ENCODE measurements at places on chromosomes 2 and 18.

GRCh38 chr2:202108345-202108744, 35.3 kb downstream of the KIAA2012 start:
- no peak for DNase-seq

DNA sequence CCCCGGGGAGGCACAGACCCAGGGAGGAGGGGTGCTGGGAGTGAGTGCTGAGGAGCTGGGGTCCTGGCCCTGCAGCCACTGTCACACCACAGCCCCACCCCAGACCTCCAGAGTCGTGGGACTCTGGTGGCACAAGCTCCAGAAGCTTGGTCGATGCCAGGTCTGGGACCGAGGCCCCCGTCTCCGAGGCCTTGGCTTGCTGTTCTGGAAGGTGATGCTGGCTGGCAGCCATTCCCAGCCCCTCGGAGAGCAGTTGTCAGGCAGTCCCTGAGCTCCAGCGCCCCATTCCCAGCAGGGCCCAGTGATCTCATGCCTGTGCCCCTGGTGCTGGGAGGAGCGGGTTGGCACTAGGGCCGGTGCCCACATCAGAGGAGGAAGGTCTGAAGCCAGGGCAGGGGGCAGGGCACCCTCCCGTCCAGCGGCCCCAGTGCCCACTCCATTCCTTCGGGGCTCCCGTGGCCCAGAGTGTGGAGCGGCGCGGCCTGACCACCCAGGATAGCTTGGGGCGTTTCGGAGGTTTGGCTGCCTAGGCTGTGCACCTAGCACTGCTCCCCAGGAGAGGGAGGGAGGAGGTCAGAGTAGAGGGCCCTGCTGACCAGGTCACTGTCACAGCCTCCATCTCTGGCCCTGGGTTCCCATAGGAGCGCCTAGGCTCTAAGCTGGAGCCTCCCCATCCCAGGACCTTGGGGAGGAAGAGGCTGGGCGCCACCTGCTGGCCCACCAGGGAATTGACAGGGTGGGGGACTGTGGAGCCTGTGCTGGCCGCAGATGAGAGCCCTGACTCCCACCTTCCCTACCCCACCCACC, 16.8 kb upstream of the ALPI start:
- DNase-seq = peak; percentile 43

- no peak for DNase-seq
Measured at GRCh38 chr18:6478121-6478520, 63.4 kb upstream of the L3MBTL4 start.

GRCh38 chr18:23810396-23810795, 121.1 kb downstream of the LAMA3 start:
- no peak for DNase-seq

GRCh38 chr2:133247631-133248030, 320.6 kb downstream of the NCKAP5 start:
- no peak for DNase-seq

DNA sequence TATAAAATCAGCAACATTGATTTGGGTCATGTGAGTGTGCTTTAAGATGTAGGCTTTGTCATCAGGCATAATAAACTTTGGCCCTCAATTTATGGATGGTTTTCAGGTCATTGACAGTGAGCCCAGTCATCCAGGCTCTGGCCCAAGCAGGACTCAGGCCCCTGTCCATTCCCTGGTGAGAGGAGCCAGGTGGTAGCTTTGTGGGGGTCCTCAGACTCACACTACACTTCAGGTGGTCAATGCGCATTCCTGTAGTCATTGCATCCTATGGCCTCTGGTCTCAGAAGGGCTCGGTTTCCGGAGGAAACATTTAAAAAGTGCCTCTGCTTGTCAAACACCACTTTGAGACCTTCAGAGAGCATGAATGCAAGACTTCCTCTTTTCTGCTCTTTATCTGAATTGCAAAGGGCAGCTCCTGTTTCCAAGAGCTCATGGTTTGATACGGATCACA, 20.2 kb downstream of the LGALSL start:
- no peak for DNase-seq

DNA sequence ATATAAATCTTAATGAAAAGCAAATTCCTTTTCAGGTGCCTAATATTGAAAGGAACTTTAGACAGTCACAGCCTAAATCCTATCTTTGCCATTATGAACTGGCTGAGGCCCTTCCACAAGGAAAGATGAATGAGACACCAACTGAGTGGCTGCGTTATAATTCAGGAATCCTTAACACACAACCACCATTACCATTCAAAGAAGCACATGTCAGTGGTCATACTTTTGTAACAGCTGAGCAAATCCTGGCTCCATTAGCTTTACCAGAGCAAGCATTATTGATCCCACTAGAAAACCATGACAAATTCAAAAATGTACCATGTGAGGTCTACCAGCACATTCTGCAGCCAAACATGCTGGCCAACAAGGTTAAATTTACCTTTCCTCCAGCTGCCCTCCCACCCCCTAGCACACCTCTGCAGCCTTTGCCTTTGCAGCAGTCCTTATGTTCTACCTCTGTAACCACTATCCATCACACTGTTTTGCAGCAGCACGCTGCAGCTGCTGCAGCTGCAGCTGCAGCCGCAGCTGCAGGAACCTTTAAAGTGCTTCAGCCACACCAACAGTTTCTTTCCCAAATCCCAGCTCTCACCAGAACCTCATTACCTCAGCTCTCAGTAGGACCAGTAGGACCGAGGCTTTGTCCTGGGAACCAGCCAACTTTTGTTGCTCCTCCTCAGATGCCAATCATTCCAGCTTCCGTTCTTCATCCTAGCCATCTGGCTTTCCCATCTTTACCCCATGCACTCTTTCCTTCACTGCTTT, 340.1 kb downstream of the ZNF804A start:
- DNase-seq = no peak

DNA sequence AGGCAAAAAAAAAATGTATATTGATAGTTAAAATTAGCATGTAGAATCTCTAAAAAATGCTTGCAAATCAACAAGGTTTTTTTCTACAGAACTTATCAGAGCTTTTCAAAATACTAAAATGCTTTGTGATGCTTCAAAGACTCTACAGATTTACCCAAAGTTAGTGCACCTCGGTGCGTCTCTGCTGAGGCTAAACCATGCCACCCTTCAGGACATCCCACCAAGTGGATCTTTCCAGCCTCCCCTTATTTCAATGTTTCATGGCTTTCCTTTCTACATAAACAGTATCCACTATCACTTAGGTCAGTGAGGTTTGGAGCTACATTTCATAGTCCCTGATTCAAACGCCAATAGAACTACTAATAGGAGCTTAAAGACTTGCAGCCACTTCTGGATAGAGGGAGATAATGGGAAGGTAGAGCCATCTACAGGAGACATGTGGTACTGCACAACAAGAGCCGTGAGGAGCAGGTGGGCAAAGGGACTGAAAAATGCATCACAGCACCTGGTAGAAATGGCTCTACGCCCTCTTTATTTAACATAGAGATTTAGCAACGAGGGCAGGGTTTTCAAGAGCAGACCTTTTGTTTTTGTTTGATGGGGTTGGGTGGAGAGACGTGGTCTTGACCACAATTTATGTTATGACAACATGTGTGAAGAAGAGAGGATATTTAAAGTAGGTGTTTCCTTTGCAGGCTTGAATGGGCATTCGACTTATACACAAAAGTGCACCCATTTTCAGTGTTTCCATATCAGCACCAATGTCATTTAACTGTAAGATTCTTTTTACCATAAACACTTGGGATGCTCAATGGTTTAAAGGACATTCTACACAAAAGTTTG, 56.1 kb upstream of the SLC35G4 start:
- peak; percentile 42 for DNase-seq

DNA sequence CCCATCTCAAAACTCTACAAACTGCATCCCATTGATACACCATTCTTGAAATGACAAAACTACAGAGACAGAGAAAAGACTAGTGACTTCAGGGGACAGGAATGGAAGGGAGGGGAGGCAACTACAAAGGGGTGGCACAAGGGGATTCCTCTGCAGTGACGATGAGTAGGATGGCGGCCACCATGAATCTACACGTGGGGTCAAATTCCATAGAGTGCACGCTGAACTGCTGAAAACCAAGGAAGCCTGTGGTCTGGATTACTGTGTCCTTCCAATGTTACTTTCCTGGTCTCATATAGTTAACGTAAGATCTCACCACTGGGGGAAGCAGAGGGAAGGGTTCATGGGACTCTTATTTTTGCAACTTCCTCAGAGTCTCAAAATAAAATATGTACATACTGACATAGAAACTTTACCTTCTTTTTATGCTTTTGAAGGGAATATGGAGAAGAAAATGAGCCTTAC, 23.6 kb downstream of the COX7A2L start:
- no peak for DNase-seq

- no peak for DNase-seq
Measured at GRCh38 chr2:150232871-150233270, 254.6 kb downstream of the RND3 start.

DNA sequence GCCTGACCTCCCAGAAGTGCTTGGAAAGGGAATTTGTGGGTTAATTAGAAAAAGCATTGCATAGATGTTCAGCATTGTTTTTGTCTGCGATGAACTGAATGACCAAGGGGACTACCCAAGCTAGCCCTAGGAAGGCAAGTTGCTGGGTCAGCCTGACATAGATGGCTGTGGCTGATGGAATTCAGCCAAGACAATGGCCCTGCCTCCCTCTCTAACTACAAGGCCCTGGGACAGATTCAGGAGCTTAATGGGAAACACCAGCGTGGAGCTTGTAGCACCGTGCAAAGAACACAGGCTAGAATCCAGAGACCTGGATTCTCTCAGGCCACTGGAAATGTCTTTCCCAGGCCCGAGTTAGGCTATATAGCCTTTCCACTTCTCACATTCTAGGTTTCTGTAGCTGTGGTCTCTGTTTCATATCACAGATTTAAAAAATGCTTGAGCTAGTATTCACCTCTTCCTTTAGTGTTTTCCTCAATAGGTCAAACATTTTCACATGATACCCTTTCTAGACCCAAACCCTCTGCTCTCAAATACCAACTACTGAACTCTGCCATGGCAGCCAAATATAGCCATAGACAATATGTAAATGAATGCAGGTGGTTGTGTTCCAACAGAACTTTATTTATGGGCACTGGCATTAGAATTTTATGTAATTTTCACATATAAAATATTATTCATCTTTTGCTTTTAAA, 294.3 kb upstream of the MEX3C start:
- DNase-seq = no peak

DNA sequence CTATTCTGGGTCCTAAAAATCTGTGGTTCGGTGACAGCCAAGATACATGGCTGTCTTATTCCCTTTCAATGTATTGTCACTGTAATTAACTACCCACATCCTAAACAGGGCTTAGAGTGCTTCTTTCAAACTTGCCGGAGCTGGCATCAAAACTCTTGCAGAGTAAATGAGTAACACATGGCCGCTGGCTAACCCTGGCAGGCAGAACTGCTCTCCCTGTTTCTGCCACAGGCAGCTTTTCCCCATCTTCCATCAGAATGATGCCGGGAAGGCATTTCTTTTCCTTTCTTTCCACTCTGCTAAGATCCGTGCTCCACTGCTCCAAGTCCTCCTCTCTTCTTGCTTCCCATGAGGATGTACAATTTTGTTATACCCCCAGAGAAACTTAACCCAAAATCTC, 54.8 kb upstream of the PTPRM start:
- no peak for DNase-seq

DNA sequence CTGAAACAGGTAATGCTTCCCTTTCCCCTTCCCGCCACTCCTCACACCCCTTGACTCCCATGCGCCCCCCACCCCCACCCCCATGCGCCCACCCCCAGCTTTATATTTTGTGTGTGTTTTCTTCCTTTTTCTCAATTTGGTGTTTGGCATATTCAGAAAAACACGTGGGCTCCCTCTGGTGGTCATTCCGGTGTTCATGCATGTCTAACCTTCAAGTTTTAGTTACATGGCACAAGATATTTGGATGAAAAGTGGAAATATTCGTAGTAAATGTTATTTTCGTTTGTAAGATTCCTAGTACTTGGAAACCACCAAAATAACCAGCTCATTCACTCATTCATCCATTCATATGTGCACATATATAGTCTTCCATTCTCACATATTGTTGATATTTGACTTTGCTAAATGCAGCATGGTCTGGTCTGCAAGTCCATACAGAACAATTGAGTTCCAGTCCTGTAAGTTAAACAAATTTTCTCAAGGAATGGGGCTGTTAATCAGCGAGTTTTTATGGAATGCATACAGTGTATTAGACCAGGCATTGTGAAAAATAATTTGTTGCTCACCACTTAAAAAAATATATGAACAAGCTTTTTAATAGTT, 143.6 kb upstream of the MAP3K20 start:
- peak; percentile 48 for DNase-seq

DNA sequence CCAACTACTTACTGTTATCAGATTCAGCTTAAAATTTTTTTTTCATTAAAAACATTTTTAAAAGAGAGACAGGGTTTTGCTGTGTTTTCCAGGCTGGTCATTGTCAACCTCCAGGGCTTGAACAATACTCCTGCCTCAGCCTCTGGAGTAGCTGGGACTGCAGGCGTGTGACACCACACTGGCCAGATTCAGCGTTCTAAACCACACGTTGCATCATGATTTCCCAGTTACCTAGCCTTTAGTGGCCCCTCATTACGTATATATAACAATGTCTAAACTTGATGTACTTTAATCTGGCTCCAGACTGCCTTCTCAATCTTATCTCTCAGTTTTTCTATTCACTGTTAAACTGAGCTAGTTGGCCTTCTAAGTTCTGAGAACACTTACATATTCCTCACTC, 89.6 kb downstream of the COMMD1 start:
- no peak for DNase-seq

DNA sequence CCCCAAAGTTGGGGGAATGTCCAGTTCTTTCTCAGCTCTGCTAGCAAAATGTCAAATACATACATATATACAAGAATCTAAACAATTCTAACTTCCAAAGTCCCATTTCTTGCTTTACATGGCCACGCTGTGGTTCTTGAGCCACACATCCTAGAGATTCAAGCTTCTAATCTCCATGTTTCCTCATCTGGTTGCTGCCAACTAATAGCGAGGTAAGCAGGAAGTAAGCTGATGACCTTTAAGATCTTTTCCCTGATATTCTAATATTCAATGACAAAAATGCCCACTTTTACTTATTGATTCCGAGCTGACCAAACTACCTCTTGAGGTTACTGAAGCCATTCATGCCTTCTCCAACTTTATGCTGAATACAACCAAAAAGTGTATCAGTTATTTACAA, 3.3 kb downstream of the VPS54 start:
- DNase-seq = no peak

- peak; percentile 79 for DNase-seq
Measured at GRCh38 chr2:10124538-10125045, 2.1 kb downstream of the RRM2 start.

- DNase-seq = no peak
Measured at GRCh38 chr2:47735912-47736311, 47.0 kb upstream of the MSH6 start.

DNA sequence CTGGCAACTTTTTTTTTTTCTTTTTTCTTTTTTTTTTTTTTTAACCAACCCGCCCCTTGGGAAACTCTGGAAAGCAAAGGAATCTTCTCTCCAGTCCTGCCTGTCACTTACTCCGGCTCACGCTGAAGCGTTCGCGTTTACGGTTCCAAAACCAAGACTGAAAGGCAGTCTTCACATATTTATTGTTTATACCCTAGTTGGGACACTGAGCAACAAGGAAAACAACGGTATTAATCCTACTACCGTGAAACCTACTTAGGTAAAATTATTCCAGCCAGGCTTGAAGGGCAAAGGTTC, 125.4 kb downstream of the OSBPL1A start:
- no peak for DNase-seq

Measured in CD4-positive, alpha-beta T cell treated with Interleukin-15 for 4 hours (primary cell).